Stimulated activated CD8-positive, alpha-beta memory T cell treated with anti-CD3 and anti-CD28 coated beads, Interleukin-4, amount 100 ng/mL, for 1 hour (primary cell): ENCODE measurements at places on chromosomes 1 and 21.

DNA sequence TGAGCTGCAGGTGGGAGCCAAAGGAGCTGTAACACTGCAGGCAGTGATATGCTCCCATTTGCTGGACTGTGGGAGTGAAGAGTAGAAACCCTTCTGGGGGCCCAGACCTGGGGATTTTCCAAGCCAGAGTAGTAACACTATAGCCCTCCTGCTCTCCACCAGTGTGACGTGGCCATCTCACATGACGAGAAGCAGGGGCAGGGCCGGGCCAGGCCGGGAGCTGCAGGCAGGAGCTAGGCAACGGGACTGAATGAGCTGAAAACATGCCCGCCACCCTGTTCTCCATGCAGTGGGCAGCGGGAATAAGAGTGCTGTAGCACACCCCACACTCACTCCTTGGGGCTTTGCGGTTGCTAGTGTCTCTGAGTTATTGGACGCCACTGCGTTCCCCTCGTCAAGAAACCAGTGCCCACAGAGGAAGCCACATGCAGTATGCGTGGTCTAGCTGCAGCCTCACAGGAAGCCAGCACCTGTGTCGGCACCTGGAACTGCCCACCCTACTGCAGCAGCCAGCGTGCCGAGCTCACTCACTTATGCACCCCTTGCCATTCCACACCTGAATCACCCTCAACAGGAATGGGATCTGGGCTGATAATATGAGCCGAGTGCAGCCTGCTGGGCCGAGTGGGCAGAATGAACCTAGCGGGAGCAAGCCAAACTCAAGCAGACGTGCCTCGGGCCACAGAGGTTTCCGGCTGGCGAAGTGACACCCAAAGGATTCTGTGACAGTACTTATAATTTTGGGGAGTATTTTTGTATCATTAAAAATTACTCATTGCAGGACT, 1389.6 kb downstream of the KCNT2 start:
- no peak for DNase-seq

DNA sequence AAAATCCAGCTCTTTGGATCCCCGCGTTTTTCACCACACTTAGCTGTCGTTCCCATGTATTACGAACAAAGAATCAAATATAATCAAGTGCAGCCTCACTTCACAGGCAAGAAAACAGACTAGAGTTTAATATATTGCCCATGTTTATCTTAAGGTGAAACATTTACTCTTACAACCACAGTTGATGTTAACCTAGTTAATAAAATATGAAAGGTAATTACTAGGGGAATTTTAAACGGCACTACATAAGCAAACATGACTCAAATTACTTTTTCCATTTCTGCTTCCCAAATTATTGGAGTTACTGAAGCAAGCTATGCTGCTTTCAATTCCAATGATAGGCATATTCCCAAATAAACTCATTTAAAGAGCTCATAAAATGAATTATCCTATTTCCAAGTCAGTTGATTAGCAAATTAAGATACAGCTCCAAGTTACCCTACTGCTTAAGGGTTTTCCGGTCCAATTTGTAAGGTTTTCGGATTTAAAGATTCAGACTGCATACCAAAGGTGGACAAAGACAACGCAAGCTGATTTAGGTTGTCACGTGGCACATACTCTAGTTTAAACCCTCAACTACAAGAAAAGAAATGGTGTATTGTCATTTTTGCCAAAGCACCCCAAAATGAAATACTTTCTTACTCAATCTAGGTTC, 5.9 kb downstream of the COX20 start:
- no peak for DNase-seq

DNA sequence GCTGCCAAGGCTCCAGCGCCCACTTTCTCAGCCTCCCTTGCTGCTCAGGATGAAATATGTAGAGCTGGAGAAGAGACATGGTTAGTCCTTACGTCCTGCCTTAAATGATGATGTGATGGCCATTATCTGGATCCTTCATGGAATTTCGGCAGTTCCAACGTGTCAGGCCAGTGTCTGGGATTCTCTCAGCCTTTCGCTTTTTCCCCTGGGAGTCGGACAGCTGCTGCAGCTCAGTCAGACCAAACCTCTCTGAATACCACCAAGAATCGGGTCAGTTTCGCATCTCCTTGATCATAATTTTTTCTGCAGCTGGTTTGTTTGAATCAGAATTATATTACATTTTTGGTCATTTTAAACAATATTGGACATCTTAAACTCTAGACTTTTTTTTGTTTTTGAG, 22.3 kb upstream of the KLHDC8A start:
- no peak for DNase-seq

- no peak for DNase-seq
These were observed 36.1 kb upstream of the PRKACB start for GRCh38 chr1:84107955-84108354.

DNA sequence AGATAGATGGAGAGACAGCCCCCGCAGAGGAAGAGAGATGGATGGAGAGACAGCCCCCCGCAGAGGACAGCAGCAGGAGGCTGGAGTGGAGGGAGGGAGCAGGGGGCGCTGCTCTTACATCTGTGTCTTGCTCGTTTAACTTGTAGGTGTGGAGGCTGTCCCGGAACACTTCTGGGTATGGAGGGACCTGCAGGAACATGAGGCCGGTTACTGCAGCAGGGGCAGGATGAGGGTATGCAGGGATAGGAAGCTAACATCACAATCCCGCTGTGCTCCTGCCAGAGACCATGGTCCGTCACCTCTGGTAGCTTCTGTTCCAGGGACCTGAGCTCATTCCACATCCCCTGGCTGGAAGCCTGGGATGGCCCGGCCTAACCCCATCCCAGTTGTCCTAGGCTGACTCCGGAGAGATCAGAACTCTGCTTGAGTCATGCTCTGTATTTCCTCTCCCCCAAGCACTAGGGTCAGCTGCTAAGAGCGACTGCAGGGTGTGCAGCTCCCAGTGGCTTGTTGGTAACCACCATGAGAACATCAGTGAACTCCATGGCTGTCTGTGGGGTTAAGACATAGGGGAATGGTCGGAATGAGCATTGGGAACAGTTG, 36.7 kb upstream of the GOLT1A start:
- no peak for DNase-seq

- peak; percentile 4 for DNase-seq
These were observed 479 bp downstream of the SELENOF start for GRCh38 chr1:86913399-86913895.

DNA sequence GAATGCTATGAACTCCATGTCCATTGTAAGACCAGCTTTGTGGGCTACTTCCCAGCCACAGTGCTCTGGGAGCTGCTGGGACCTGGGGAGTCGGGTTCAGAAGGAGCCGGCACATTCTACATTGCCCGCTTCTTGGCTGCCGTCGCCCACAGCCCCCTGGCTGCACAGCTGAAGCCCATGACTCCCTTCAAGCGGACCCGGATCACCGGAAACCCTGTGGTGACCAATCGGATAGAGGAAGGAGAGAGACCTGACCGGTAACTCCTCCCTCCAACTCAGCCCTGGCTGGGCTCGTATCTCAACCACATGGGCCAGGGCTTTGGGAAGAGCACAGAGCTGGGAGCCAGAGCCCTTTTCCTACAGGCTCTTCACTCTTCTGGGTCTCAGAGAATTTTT, 15.4 kb downstream of the MOV10 start:
- DNase-seq = no peak

DNA sequence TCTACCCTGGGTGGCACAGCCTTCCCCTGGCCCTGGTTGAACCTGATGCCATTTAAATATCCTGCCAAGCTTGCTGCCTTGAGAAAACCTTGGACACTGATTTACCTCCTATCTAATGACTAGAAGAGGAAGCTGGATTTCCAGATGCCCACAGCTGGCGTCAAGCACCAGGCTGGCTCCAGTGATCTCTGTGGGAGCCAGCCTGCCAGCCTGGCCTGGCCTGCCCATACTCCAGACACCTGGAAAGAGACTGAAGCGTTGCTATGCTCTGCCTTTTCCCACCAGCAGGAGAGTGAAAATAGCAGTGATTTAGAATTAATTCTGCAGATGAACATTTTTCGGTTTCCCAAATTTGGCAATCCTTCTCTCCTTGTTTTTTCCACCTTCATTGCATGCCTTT, 11.5 kb upstream of the EIF4G3 start:
- DNase-seq = no peak

DNA sequence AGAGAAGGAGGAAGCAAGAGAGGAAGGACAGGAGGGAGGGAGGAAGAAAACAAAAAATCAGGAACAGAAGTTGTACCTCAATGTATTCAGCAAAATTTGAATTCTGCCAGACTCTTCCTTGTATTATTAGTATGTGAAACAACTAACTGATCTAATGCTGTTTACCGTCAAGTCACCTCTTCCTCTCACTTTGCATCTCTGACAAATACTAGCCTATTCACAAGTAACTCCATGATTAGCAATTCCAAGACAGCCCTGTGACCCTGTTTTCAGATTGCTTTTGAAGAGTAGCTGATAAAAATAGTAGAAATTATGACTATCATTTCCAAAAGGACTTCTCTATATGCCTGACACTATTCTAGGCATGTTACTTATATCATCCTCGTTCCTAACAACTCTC, 445.4 kb downstream of the NEGR1 start:
- no peak for DNase-seq

DNA sequence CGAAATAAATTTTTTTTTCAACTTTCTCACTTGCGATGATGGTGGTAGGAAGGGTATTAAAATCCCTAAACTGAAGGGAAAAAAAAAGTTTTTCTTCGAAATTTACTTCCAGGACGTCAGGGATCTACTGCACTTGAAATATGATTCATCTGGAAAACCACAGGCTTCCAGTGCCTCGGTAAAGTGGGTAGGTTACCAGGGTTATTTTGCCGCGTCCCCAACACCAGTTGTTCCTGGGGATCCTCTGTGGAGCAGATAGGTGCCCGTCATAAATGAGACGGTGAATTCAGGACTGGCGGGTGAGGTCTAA, 773 bp downstream of the RABIF start:
- no peak for DNase-seq

DNA sequence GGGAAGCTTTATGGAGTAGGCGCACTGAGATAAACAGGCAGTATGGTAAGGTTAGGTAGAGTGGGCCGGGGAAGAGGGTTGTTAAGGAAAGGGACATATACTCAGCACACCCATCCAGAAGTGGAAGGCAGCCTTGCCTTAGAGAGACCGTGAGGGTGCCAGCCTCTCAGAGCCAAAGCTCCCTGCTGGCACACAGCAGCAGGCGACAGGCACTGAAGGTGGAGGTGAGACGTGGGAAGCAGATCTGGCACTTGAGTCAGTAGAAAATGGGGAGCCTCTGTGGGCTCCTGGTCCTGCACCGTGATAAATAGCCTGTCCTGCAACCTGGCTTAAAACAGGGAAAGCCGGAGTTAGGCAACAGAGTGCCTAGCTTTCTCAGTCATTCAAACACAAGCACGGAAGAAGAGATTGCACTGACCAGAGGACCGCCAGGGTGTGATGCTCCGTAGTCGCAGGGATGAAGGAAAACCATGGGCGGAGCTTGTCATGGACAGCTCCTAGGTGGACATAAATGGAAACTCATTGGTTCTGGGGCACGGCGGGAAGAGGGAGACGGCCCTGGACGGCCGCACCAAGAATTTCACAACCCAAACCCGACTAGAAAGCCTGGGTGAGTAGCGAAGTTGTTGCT, 15.5 kb downstream of the KCNK1 start:
- DNase-seq = no peak

DNA sequence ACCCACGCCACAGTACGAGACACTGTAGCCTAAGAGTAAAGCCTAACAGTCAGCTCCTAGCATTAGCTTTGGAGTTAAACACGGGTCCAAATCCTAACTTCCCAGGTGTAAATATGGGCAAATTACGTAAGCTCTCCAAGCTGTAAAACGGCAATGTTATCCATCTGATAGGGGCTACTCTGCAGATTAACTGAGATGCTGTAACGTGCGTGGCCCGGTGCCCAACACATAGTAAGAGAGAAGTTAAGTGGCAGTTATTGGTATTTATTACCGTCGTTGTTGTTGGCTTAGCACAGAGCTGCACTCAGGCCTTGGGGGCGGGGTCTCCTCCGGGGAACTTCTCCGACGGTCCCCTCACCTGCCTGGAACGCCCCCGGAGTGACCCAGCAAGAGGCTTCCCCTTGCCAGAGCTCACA, 457 bp downstream of the TRAPPC3 start:
- no peak for DNase-seq

- no peak for DNase-seq
These were observed 90.0 kb downstream of the STUM start for GRCh38 chr1:226638608-226639007.

DNA sequence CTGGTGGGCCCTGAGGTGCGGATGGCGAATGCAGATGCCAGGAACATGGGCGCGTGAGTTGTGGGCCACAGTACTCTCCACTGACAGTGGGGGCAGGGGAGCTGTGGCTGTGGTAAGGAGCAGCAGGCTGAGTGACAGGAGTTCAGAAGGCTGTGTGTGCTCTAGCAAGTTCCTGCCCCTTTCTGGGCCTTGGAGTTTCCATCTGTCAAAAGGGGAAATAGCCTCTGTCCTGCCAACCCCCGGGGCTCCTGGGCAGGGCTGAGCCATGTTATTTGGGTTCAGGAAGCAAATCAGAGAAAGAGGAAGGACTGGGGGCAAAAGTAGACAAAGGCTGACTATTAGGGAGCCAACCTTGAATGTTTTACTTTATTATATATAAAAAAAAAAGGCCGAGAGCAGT, 19.5 kb upstream of the MFN2 start:
- DNase-seq = no peak

DNA sequence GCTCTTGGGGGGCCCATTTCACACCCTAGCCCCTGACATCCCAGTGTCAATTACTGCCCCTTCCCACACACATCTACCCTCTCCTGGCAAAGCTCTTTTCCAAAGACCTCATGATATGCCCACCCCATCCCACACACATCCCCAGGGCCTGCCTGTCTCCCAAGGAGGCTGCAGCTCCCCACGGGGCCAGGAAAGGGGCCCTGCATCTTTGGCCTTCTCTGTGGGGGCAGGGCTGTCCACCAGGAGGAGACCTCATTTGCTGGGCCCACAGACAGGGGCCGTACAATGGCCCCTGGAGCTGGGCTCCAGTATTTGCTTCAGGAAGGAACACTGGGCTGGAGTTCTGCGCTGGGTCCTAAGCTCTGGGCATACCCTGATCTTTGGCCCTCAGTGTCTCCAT, 65.6 kb upstream of the RUNX3 start:
- no peak for DNase-seq

DNA sequence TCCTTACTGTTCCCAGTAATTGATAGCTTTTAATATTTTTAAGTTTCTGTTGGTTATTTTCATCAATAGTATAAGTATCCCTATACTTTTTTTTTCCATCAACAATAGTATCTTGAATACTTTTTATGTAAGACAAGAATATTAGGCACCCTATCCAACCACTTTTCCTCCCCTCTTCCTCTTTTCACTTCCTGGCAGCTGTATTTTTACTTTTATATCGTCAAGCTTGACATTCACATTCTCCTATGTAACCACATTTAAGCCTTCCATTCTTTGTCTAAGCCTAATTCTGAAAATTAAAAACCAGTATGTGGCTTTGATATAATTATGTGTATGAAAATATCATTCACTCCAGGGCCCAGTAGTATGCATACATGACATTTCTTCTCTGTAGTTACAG, 9.3 kb downstream of the TMEM39B start:
- DNase-seq = no peak
